Nucleus accumbens (tissue), 56 donors: ENCODE measurements at places on chromosomes 12 and 14.

GRCh38 chr14:33279865-33280264, 341.2 kb downstream of the NPAS3 start:
- no peak for DNase-seq

- DNase-seq, result no peak
These were observed 1.1 kb upstream of the TM9SF1 start for GRCh38 chr14:24196071-24197055.

DNA sequence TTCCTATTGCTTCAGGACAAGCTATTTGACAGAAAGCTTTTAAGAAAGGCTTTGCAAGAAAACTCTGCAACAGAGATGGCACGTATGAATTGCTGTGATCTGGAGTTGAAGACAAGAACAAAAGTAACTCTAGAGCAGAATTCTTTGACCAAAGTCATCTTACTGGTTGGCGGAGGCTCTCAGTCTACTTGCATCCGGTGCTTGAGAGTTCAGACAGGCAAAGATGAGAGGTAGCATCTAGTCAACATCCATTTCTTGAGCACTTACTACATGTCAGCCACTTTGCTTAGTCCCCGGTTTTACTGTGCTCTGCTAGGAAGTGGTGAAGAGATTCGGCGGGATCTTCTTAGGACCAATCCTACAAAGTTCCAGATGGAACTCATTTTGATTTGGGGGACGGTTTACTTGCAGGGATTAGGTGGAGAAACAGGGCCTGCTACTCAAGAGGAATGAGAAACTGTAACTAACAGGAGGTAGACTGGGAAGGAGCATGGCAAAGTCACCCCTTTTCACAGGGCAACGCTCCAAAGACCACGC, 404 bp upstream of the CCDC91 start:
- DNase-seq, result no peak

GRCh38 chr12:2451025-2451424, 343.7 kb upstream of the FKBP4 start:
- DNase-seq, result no peak

GRCh38 chr12:130924966-130925665, 28.6 kb upstream of the ADGRD1 start:
- DNase-seq, result no peak

- DNase-seq, result no peak
These were observed 287.5 kb downstream of the FOXN3 start for GRCh38 chr14:89129570-89129969.
